HFF-Myc (cell line): ENCODE measurements at places on chromosomes 7 and 10.
A peak's percentile ranks its signal among the peaks of the same experiment; 100 is the strongest.

GRCh38 chr10:24440817-24441797 lies 232.2 kb downstream of the KIAA1217 start:
- DNase-seq = no peak

- DNase-seq = no peak
Observed at GRCh38 chr7:76231583-76231982, 29.9 kb downstream of the SRRM3 start.

DNA sequence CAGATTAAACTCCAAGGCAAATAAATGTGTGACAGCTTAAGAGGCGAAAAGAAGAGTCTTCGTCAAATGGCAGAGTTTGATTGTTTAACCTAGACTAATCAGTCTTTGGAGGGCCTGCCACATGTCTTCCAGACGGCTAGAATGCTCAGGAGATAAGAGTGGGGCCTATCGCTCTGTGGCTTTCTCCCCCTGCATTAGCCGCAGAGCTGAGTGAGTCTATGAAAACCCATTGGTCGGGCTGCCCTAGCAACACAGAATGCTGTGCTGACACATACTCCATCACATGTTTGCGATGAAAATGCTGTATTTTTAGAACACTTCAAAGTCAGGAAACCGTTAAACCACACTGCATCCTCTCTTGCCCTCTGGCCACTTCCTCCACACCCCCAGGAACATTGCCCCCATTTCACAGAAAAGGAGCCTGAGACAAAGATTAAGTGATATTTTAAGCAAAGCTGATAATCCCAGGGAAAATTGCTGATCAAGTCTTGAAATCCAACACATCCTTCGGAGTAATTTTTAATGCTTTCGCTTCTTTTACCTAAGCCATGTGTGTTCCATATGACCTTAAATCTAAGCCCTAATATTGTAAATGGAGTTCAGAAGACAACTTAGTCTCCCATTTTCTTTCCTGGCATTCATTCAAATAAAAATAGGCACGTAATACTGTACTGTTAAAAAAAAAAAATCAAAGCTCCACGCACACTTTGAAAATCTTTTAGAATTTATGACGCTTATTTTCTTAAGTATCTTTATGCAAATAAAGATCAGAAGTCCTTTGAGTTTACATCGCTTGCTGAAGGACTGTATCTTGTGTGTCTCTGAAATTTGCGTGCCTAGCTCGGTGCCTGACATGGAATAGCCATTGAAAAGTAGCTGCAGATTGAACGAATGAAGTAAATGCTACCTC lies 161.2 kb downstream of the CELF2 start:
- DNase-seq = peak; percentile 95

GRCh38 chr10:91416339-91416855 lies 6.3 kb downstream of the HECTD2 start:
- no peak for DNase-seq

DNA sequence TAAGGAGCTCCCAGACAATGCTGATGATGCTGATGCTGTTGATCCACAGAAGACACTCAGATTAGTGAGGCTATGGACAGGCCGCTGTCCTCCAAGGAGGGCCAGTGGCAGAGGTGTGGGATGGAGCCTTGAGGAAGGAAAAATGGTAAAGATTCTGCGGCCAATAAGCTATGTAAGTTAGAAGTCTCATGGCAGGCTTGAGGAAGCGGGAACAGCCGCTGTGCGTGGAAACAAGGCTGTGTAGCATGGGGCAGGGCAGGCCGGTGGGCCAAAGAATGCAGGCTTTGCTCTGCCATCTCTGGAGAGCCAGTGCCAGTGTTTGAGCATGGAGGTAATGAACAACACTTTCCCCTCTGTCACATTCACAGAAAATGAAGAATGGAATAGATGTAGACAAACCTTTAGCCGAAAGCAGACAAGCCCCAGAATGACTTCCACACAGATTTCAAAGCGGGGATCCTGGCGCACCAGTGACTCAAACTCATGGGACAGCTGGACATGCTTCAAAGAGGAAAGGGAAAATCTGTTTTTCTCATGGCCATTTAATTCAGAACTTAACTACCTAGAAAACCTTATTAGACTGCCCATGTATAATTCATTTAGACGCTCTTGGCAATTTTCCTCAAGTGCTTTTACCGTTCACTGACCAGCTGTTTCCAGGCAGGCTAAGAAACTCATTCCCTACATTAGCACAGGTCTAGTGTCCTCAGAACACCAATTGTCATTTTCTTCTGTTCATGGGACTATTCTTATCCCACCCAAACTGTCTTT lies 16.9 kb upstream of the FIGNL1 start:
- no peak for DNase-seq
